Kidney capillary endothelial cell (primary cell): ENCODE measurements at places on chromosomes 16 and 17.

GRCh38 chr17:41967141-41967920 is 736 bp downstream of the CNP start:
- no peak for DNase-seq

GRCh38 chr17:13825526-13826040 is 223.9 kb upstream of the HS3ST3A1 start:
- DNase-seq = no peak

DNA sequence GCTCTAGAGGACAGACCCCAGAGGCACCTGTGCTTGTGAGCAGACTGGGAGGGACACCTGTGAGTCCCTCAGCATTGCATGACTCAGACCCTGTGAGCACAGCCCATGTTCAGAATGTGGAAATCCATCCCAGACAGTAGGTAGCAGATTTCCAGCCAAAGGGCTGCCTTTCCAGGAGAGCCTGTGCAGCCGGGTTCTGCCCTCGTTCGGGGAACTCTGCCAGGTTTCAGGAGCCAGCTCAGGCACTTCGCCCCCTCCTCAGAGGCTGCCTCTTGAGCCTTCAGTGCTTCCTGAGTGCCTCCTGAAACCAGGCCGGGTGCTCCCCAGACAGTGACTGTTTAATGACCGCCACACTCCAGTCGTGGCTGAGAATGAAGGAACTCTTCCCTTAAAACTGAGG is 23.3 kb upstream of the SDR42E2 start:
- DNase-seq = no peak

- DNase-seq = no peak
Measured at GRCh38 chr17:75442168-75443103, 14.0 kb upstream of the TMEM94 start.

- DNase-seq = no peak
Measured at GRCh38 chr17:45428931-45429338, 3.7 kb downstream of the ARHGAP27 start.

GRCh38 chr16:89821438-89822187 is 5.2 kb upstream of the FANCA start:
- no peak for DNase-seq

- no peak for DNase-seq
Measured at GRCh38 chr16:69201291-69201690, 14.3 kb downstream of the SNTB2 start.

DNA sequence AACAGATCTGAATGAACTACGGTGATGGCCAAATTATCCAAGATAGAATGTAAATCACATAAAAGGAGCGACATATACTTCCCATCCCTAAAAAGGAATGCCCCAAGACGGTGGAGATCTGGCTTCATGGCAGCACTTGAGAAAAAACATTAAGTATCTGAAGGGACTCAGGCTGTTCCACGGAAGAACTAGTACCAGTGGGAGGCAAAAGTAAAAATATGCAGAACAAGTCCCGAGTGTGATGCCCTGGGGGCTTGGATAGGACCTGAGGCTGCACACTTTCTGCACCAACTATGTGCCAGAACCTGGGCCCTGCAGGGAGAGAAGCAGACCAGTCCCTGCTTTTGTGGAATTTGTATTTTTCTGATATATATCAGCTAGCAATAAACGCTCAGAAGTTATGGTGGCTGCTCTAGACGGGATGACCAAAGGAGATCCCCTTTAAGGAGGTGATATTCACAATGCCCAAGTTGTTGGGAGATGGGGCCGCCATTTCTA is 539 bp upstream of the CKLF start:
- DNase-seq = no peak

DNA sequence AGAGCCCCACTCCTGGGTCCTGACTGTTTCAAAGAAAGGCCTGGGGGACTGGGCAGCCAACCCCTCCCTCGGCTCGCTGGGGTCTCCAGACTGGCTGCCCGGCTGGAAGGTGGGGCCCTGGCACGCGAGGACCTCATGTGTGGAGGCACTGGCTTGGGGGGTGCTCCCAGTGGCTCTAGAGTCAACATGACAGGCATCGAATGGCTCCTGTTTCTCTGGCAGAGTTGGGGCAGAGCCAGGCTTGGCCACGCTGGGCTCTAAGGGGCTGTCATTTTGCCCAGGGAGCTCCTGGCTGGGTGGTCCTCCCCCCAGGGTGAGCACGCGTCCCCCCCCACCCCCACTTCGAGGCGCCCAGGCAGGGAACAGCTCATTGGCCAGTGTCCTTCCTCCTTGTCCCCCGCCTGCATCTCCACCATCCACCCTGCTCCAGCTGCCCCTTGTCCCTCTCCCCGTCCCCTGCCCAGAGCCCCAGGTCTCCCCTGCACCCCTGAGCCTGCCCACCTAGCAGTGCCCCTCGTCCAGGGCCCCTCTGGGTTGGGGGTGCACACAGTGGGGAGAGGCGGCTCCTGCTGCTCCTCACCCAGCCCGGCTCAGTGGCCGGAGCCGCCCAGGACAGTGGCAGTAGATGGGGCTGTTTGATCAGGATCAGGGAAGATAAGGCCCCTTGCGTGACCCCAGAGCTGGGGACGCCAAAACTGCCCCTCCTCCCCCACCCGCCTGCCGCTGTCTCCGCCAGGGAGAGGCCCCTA is 2.7 kb downstream of the GCGR start:
- no peak for DNase-seq

GRCh38 chr17:35167666-35168065 is 20.0 kb downstream of the UNC45B start:
- peak; percentile 55 for DNase-seq

- no peak for DNase-seq
Measured at GRCh38 chr17:12342609-12343435, 322.1 kb downstream of the MAP2K4 start.

- no peak for DNase-seq
Measured at GRCh38 chr16:47927330-47927729, 228.5 kb downstream of the ABCC12 start.

GRCh38 chr16:88532434-88533241 is 37.6 kb upstream of the ZC3H18 start:
- DNase-seq = no peak

DNA sequence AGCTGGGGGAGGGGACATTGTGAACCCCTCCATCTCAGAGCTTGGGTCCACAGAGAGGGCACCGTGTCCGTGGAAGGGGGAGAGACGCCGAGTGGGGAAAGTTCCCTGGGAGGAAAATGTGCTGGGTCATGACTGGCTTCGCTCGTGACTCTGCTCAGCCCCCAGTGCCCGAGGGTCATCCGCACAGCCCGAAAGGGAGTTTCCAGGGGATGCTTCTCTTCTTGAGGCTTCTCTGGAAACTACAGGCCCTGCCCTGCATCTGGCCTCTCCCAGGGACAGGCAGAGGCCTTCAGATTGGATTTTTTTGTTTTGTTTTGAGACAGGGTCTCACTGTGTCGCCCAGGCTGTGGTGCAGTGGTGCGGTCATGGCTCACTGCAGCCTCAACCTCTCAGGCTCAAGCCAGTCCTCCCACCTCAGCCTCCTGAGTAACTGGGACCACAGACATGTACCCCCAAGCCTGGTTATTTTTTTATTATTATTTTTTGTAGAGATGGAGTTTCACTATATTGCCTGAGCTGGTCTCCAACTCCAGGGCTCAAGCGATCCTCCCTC is 9.8 kb upstream of the GSE1 start:
- DNase-seq = no peak

DNA sequence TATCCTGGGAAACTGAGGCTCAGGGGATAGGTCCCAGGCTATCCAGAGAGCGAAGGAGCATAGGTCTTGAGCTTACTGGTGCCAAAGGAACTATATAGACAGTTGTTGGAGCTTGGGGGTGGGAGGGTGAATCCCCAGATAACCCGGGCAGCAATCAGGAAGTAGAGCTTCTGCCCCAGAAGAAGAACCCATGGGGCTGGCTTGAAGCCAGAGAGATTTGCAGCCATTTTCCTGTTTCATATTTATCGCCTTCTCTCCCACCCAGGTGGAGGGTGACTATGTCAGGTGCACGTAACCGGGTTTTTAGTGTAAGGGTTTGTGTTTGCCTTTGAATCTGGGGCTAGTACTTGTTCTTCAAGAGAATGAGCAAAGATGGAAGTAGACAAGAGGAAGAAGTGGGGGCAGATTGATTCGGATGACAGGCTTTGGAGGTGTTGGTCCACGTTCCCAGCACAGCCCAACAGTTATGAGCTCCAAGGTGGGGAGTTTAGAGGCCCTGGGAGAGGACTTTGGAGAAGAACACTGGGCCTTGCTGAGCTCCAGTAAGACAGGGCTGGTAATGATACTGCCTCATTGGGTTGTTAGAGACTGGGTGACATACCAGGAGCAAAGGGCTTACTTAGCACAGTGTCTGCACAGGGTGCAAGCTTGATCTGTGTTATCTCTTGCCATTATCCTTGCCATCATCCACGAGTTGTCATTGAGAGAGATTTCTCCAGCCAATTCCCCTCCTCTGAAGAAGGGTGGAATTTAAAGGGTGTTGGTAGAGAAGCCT is 145.6 kb downstream of the CCDC182 start:
- no peak for DNase-seq

GRCh38 chr17:78497115-78497540 is 80.1 kb downstream of the DNAH17 start:
- DNase-seq = peak; percentile 86

DNA sequence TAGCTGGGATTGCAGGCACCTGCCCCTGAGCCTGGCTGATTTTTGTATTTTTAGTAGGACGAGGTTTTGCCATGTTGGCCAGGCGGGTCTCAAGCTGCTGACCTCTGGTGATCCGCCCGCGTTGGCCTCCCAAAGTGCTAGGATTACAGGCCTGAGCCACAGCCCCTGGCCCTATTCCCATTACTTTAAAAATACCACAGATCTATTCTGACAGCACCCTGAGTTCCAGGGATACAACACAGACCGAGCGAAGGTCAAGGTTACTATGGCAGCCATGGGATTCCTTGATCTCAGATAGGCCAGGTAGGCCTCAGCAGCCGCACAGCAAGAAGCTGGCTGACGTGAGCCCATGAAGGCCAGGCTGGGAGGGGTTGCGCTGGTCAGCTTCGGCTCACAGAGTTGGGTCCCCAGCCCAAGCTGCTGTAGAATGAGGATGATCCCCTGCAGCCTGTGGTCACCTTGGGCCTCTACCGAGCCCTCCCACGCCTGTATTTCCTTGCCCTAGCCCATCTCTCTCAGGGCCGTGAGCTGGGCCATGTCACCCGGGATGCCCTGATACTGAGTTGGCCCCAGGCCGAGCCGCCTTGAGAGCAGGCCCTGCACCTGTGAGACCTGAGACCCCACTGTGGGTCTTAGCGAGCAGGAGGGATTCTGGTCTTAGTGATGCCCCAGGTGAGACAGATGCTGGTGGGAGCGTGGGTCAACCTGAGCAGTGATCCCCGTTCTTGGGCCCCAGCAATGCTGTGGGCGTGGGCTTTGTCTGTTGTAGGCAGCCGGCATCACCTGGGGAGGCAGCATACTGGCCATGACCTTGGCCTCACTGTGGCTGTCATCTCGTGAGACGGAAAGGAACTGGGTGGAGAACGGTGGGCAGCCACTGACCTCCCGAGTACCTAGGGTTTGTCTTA is 16.9 kb upstream of the RNF213 start:
- no peak for DNase-seq

DNA sequence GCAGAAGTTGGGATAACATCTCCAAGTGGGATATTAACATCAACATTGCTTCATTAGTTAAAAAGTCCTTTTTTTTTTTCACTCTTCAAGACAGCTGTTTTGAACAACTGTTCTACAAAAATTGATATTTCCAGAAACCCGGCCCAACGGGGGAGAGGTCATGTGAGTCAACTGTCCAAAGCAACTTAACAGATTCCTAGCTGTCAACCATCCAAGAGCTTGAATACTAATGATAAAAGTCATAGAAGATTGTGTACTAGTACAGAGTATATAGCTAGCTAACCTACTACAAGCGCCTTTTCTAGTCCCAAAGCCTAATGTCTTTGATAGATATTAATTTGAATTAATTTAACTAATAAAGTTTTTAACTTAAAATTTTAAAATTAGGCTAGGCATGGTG is 172.0 kb downstream of the CYB561 start:
- DNase-seq = no peak

GRCh38 chr17:73096866-73097265 is 4.4 kb upstream of the SLC39A11 start:
- DNase-seq = no peak

- no peak for DNase-seq
Measured at GRCh38 chr17:40841246-40841645, 18.8 kb upstream of the KRT10 start.

- DNase-seq = no peak
Measured at GRCh38 chr16:85027958-85028684, 526 bp downstream of the KIAA0513 start.

DNA sequence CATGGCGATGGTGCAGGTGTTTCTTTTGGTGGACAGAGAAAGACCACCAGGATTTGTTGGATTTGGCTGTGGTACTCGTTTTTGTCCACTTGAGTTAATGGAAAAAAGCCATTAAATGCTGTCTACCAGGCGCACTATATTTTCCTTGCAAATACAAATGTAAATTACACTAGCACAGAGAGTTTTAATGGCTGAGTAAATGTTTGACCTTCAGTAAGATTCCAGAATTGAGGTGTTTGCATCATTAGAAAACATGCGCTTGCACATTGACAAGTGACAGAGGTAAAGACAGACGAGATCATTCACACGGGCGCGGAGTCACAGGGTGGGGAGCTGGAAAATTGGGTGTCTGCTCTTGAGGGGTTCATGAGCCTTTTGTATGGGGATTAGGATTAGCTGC is 53.5 kb upstream of the AKTIP start:
- no peak for DNase-seq

DNA sequence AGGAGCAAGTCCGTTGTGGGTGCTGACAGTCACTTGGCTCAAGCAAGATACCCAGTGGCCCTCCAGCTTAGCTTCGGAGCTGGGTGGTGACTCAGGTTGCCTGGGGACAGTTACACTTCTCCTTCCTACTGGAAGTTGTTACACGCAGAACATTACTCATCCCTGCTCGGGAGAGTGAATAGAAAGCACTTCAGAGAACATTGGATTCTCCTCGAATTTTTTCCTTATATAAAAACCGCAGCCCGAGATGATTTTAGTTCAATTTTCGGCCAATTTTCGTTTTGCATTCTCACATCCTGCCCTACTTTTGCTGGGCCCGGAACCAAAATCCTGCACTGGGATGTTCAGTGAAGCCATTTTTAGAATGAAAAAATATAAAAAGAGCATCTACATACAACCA is 99.7 kb downstream of the ELAC2 start:
- DNase-seq = no peak

- no peak for DNase-seq
Measured at GRCh38 chr16:28087675-28088300, 24.3 kb upstream of the GSG1L start.

GRCh38 chr16:49856672-49857330 is 889 bp upstream of the ZNF423 start:
- peak; percentile 67 for DNase-seq
